ENCODE measurements at places on chromosomes 4 and X.

DNA sequence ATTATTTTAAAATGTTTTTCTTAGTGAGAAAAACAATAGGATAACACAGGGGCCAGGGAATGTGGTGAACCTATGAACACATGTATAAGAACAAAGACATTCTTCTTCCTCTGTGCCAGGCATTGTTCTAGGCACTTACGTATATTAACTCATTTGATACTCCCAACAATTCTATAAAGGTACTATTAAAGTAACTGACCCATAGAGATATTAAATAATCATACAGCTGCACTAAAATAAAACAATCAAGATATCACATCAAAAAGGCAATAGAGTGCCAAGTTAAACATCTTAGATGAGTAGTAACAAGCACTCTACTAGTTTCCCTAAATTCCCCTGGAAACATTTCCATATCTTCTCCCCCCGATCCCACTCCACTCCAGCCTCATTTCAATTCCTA, 33.4 kb downstream of the SLC39A8 start:
- H3K27me3 ChIP-seq, result no peaks in the 10 kb centered on the region
- no peak for DNase-seq
- no peaks in the 10 kb centered on the region for H3K36me3 ChIP-seq
- no peak overlapping the region for H3K27ac ChIP-seq

DNA sequence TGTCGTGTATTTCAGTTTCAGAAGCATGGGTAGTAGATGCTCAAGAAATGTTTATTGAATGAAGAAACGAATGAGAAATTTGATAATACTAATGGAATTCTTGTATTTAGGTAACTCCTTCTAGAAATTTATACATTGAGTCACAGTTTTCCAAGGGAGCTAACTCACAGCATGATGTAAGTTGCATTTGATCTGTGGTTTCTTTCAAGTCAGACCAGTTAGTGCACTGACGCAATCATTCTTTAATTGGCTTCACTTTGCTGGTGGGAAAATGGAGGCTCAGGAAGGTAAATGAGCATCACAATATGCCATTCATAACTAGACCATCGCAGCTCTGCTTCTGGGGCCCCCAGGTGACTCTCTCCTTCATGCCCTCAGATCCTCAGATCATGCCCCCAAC, 17.3 kb upstream of the CWH43 start:
- no peak overlapping the region for H3K4me3 ChIP-seq
- DNase-seq, result no peak
- peaks cover 2% of the 10 kb centered on the region for H3K4me1 ChIP-seq

DNA sequence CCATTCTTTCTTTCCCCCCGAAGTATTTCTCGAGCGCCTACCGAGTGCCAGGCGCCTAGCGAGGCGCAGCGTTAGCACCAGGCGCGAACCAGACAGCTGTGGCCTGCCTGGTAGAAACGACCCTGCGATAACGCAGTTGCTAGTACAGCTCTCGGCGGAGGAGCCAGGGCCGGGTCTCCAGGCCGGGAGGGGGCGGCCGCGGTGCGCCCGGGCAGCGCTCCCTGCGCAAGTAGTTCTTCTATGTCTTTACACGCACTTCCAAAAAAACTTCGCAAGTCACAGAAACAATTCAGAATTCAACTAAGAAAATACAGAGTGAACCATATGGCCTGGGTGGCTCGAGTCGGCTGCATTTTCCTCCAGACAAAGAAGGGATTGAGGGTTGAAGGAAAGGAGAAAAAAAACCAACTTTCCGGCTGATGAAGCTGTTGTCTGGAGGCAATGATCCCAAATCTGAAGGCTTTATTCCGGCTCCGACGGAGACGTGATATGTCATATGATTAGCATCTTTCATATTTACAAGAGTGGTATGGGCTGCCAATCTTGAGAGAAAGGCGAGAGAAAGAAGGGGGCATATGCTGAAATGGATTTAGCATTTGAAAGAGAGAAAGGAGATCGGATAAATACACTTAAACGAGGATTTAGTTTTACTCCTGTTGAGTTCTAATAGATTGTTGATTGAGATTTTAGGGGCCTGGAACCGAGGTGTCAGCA, 7.2 kb upstream of the NEUROG2 start:
- H3K27me3 ChIP-seq, result peaks cover 57% of the 10 kb centered on the region
- no peak for DNase-seq
- no peaks in the 10 kb centered on the region for H3K36me3 ChIP-seq

DNA sequence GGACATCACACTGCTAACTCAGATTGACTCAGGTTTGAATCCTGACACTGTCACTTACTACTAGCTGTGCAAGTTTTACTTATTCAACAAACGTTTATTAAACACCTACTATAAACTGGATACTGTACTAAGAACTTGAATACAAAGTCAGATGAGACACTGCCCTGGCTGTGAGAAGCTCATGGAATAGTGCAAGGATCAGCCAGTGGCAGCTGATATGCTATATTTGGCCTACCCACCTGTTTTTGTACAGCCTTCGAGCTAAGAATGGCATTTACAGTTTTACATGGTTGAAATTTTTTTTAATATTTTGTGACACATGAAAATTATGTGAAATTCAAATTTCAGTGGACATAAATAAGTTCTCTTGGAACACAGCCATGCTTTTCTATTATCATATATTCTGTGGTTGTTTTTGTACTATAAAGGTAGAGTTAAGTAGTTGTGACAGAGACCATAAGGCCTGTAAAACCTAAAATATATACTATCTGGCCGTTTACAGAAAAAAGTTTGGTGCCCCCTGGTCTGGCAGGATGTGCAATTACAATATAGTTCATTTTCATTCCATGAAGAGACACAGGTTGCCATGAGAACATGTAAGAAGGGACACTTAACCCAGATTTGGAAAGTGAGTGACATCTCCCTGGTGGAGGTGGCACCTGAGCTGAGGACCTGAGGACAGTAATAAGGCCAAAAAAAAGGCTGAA, 3.4 kb upstream of the SEC24D start:
- no peaks in the 10 kb centered on the region for H3K4me1 ChIP-seq
- H3K4me3 ChIP-seq, result no peak overlapping the region
- no peak for DNase-seq
- H3K27ac ChIP-seq, result no peak overlapping the region

DNA sequence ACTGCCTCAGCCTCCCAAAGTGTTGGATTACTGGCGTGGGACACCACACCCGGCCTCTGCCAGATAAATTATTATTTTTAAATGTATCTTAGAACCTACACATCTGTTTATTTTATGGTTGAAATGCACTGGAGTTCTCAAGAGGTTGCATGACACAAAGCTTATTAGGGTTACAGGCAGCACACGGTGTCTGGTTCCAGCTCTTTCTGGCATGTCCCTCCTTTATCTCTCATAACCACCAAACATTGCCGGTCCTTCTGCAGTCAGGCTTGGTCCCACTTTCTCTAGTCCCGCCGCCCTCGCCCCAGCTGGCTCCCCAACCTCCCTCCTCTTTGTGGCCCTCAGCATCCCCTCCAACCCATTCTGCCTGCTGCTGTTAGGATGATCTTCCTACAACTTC, 39.7 kb upstream of the SPRY1 start:
- no peak overlapping the region for H3K27ac ChIP-seq
- no peak overlapping the region for H3K4me3 ChIP-seq
- H3K4me1 ChIP-seq, result no peaks in the 10 kb centered on the region
- no peaks in the 10 kb centered on the region for H3K27me3 ChIP-seq
- DNase-seq, result no peak

GRCh38 chr4:61177367-61177766, 22.8 kb upstream of the ADGRL3 start:
- no peaks in the 10 kb centered on the region for H3K4me1 ChIP-seq
- no peak overlapping the region for H3K27ac ChIP-seq
- DNase-seq, result no peak
- H3K4me3 ChIP-seq, result no peak overlapping the region
- H3K36me3 ChIP-seq, result no peaks in the 10 kb centered on the region

GRCh38 chr4:71355045-71355444, 16.2 kb downstream of the SLC4A4 start:
- peaks cover 8% of the 10 kb centered on the region for H3K36me3 ChIP-seq
- DNase-seq, result no peak
- H3K27ac ChIP-seq, result no peak overlapping the region

GRCh38 chr4:115437739-115438138, 324.3 kb upstream of the NDST4 start:
- no peaks in the 10 kb centered on the region for H3K27me3 ChIP-seq
- no peak overlapping the region for H3K4me3 ChIP-seq
- no peaks in the 10 kb centered on the region for H3K4me1 ChIP-seq
- DNase-seq, result no peak
- no peak overlapping the region for H3K27ac ChIP-seq

DNA sequence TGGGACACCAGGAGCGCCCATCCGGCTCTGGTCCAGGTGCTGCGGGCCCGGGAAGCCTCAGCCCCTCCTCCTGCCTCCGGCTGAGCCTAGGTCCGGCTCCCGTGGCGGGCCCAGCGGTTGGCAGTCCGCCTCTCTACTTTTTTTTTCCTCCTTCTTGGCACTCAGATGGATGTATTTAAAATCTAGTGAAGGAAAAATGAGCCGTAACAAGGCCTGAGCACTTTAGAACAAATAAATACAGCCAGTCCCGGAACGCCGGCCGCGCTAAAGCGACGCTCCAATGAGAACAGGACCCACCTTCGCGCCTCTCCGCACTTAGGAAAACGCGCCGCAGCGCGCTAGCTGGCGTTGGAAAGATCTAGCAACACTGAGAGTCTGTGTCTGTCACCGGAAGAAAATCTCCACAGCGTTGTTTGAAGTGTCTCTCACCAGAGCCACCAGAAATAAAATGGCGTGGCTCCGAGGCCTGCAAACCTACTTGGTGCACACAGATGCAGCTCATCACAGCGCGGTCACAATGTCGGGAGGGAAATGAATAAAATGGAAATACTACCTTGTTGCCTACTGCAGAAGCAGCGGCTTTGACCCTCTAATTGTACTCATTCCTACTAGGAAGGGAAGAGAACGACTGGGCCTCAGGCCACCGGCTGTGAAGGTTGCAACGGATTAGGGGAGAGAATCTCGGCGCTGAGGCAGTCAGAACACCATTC, 4.7 kb downstream of the NEUROG2 start:
- DNase-seq, result no peak
- H3K27me3 ChIP-seq, result peaks cover 58% of the 10 kb centered on the region
- H3K4me3 ChIP-seq, result no peak overlapping the region

DNA sequence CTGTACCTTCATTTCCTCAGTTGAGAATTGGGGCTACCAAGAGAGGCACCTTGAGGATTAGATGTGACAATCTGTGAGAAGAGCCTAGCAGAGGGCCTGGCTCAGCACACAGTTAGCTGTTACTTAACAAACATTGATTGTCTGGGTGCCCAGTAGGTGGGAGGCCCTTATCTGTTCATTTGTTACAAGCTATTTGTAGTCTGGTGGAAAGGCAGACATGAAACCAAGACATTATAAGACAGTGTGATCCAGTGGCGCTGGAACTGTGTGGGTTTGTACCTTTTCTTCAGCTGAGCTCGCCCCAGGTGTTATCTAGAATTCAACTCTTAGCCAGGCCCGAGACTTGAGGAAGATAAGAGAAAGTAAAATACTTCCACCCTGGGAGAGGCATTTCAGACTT, 16.9 kb downstream of the AKAP4 start:
- H3K4me1 ChIP-seq, result peaks cover 5% of the 10 kb centered on the region
- DNase-seq, result no peak
- no peak overlapping the region for H3K27ac ChIP-seq
- H3K4me3 ChIP-seq, result no peak overlapping the region
- peaks cover 2% of the 10 kb centered on the region for H3K27me3 ChIP-seq
- no peaks in the 10 kb centered on the region for H3K36me3 ChIP-seq

DNA sequence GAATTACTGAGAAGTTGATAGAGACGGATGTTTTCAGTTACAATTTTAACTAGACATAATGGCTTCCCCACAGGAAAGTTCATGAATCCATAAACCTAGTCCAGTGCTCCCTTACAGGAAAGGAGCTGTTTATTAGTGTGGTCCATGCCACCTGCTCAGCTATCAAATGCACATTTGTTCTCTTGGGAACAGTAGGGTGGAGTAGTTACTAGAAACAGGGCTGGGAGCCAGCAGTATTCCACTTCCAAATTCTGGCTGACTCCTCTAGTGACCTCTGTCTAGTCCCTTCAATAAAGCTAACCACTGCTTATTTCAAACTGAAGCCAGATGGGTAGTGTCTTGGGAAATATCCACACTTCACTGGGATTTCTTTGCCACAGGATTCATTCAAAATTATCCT, 88.4 kb upstream of the TLL1 start:
- no peaks in the 10 kb centered on the region for H3K27me3 ChIP-seq
- H3K27ac ChIP-seq, result no peak overlapping the region
- DNase-seq, result no peak
- no peaks in the 10 kb centered on the region for H3K36me3 ChIP-seq

All from kidney (tissue), 22 donors.